Activated CD4-positive, alpha-beta T cell treated with anti-CD3 and anti-CD28 coated beads, Interleukin-2, amount 50 U/mL, for 16 hours (primary cell): ENCODE measurements at places on chromosomes 1 and 21.

- no peak for DNase-seq
Measured at GRCh38 chr1:116163533-116163932, 52.3 kb downstream of the MAB21L3 start.

DNA sequence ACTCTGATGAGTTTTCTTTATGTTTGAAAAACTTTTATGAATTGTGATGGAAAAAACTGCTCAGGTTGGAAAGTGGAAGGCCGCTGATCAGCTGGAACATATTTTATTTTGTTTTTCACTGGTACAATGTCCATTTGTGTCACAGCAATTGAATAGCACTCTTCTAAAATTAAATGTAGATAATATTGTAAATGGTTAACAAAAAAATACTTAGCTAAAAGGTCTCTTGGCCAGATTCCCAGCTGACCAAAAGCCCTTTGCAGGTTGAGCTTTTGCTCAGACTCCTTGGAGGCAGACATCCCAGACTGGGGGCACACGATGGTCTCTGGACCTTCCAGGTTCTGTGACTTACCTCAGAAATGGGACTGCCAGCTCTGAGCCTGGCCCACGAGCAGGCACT, 26.3 kb downstream of the SAMD13 start:
- DNase-seq = no peak

DNA sequence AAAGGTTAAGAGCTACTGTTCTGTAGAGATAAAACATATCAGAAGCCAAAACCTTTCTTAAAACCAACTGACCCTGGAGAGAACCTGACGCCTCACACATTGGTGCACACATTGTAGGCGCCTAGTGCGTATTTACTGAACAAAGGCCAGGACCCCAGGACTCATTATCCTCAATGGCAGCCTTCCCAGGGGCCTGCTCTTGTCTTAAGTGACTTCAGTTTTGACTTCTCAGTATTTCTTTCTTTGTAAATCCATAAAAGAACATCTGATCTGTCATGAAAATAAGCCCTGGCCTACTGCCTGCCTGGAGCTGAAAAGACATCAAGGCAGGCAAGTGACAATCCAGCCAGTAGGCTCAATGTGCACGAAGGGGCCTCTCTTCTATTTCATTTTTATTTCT, 27.6 kb downstream of the ABCA4 start:
- no peak for DNase-seq

GRCh38 chr1:233376382-233377110, 49.0 kb downstream of the MAP3K21 start:
- no peak for DNase-seq

- no peak for DNase-seq
Measured at GRCh38 chr1:21330544-21330943, 40.3 kb upstream of the ECE1 start.

GRCh38 chr1:210174133-210174532, 58.5 kb upstream of the SERTAD4 start:
- no peak for DNase-seq

DNA sequence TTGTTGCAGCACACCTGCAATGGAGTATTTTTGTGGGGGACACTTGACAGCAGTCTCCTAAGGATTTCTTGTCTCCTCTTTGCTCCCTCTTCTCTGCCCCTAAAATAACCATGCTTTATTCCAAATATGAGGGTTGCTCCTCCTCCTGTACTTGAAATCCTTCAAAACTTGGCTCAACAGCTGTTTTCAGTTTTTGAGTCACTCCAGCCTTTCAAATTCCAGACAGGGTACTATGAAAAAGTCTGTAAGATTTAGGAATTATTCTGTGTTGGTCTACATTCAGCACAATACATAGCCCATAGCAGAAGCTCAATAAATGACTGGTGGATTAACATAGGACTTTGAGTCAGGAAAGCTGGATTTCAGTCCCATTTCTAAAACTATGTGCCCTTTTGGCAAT, 5.5 kb downstream of the AP4B1 start:
- no peak for DNase-seq

DNA sequence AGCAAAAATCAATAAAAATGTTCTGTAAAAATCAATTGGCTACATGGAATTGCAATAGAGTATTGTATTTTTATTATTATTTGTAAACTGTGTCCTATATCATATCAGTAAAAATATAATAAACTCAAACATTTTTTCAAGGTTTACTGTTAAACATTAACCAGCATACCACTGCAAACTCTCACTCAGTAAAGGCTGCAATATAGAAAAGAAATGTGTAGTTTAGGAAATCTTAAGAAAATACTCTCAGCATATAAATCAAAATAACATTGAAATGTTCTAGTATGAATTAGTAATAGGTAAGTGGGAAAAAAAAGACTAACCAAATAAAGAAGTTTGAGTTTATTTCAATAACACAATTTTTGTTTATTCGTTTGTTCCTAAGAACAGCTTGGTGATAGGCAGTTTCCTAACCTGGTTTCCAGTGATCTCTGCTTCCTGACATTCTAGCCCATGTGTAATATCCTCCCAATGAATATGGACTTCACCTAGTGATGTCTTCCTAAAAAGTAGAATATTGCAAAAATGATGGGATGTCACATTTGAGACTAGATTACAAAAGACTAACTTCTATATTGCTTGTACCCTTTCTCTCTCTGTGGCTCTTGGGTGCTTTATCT, 870.1 kb downstream of the BRINP3 start:
- DNase-seq = no peak

DNA sequence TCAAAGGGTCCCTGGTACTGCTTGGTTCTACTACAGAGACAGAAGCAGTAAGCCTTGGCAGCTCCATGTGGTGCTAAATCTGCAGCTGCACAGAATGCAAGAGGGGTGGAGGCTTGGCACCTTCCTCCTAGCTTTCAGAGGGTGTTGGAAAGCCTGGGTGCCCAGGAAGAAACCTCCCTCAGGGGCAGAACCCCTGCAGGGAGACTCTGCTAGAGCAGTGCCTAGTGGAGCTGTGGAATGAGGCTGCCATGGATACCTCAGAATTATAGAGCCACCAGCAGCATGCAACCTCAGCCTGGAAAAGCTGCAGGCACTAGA, 76.2 kb upstream of the TLR5 start:
- no peak for DNase-seq

GRCh38 chr1:30302858-30303257, 420.5 kb downstream of the MATN1 start:
- no peak for DNase-seq

- no peak for DNase-seq
Measured at GRCh38 chr21:15141261-15141970, 76.6 kb upstream of the NRIP1 start.

DNA sequence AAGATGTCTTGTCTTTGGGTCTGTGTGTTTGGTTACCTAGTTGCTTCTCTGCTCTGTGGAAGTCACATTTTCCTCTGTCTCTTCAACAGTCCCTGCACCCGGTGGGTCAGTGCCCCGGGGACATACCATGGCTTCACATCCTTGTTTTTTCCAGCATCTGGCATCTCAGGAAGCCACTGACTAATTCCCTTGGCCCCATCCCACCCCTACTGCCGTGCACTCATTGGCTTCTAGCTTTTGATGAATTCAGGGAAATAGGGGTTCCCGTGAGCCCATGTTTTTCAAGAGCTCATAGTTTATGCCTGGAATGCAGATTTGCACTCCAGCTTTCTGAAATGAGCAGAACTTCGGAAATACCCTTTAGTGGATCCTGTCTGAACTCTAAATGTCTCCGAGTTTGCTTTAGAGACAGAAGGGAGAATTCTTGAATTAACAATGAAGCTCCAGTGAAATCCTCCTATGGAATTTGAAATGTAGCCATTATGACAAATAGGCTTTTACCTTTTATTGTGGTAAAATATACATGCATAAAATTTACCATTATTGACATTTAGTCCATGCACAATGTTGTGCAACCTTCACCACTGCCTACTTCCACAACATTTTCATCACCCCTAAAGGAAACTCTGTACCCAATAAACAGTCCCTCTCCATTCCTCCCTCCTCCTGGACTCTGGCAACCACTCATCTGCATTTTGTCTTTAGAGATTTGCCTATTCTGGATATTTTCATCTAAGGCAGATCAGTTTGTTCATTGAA, 67.5 kb downstream of the CLIC6 start:
- no peak for DNase-seq

GRCh38 chr1:2541619-2542245, 11.7 kb upstream of the HES5 start:
- no peak for DNase-seq

DNA sequence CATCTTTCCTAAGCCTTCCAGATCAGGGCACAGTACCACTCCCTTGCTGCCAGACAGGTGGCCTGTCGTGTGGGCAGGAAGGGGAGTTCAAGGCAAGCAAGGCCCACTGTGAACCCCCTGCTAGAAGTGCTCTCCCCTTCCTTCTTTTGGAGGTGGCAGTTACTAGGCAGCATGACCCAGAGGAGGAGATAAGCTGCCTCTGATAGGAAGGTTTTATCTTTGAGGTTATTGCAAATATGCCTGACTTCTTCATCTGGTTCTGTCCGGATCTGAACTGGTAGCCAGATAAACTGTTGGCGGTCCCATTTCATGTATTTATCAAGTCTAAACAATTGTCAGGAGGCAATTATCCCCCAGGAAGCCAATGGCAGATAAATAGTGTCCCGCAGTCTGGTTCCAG, 198.2 kb upstream of the LMO4 start:
- no peak for DNase-seq

DNA sequence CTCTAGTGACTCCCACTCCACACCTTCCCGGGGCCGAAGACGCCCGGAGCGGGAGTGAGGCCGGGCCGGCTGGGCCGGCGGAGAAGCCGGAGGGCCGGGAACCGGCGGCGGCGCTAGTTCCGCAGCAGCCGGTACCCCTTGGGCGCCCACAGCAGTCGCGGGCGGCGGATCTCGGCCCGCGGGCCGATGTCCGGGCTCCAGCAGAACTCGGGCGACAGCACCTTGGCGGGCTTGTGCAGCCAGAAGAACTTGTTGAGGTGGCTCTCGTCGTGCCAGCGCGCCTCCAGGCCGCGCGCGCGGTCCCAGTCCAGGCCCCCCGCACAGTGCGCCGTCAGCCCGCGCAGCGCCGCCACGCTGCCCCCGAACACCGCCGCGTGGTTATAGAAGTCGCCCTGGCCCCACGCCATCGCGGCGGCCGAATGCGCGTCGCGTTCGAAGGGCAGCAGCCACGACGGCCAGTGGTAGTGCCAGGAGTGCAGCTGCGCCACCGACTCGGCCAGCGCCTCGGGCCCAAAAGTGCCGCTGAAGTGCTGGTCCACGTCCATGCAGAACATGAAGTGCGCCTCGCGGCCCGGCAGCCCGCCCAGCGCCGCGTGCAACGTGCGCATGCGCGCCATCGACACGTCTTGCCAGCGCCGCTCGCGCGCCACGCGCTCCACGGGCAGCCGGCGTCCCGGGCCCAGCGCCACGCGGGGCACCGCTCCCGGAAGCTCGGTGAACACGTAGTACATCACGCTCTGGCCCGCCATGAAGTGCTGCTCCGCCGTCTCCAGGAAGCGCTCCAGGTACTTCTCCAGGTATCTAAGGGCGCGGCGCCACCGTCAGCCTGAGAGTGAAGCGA, 14.0 kb downstream of the A3GALT2 start:
- DNase-seq = no peak

GRCh38 chr1:14332158-14332557, 266.3 kb upstream of the KAZN start:
- no peak for DNase-seq

GRCh38 chr1:222772996-222773379, 36.0 kb downstream of the FAM177B start:
- DNase-seq = peak; percentile 19
